ENCODE measurements at places on chromosomes 3 and 15.

DNA sequence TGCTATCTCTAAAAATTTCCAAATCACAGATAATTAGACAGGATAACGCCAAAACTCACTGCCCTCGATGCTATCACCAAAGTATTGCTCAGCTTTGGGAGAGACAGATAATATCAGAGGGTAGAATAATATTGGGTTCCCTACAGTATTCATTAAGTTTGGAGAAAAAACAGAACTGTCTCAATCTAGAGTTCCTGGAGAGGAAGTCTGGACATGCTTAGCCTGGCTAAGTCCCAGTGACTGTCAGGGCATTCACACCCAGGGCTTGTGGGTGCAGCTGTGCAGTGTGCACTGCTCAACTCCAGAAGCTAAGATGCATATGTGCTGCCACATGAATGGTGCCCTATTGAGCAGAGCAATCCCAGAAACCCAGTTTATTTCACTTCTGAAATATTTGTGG is 459.6 kb upstream of the DPH6 start:
- DNase-seq: no peak

GRCh38 chr15:65862682-65863081 is 6.6 kb upstream of the RAB11A start:
- DNase-seq: no peak

DNA sequence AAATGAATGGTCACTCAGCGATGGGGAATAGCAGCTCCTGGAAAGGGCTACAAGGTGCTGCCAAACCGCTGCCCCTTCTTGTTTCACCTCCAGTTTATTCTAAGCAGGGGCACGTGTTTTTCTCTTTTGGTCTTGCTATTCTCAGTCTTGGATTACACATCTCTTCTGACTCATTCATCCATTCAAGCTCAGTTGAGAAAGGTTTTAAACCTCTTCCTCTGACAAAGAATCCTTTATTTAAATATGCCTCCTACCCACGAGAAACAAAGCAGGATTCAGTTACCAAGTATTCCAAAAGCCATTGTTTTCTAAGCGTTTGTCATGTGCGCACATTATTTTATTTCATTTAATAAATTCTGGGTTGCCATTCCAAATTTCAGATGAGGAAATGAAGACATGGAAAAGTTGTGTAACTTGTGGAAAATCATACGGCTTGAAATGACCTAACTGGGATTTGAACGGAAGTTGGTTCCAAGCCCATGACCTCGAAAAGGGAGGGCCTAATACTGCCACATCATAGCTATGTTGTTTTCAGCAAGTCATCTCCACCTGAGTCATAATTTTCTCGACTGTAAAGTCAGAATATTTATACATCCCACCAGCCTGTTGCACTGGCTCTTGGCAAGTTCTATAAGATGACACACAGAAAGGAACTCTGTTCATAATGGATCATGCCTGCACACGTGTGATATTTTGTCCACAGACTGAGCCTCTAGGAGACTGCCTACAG is 292.0 kb upstream of the SLCO3A1 start:
- no peak for DNase-seq

DNA sequence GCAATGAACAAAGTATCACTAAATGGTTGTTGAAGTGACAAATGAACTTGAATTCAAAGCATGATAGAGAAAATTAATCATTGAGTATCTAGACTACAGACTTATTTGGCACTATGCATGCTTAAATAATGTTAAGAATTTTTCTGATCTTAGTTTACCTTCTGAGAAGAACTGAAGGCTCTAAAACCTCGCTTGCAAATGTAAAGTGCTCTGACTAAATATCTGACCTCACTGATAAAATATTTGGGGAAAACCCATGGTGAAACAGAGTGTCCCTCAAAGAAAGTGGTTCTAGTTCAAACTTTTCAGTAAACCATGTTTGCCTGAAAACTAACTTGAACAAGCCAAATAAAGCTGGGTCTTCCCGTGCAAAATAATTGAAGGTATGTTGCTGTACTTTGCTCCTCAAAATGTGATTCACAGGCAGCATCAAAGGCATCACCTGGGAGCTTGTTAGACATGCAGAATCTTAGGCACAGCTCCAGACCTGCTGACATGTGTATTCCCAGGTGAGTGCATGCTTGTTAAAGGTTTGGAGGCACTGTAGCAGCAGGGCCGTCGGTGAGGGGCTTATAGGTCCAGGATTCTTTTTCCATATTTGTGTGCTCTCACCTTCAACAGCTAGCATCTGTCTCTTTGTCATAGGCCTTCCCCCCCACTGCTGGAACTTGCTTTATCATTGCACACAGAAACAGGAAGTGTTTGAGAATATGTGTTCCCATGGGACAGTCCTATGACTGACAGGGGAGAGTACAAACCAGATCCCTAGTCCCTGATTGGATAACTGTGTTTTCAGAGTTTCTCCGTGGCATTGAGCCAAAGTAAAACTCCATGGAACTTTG is 524.2 kb upstream of the LMCD1 start:
- DNase-seq: no peak

- no peak for DNase-seq
Measured at GRCh38 chr15:85597155-85597815, 197.4 kb downstream of the KLHL25 start.

DNA sequence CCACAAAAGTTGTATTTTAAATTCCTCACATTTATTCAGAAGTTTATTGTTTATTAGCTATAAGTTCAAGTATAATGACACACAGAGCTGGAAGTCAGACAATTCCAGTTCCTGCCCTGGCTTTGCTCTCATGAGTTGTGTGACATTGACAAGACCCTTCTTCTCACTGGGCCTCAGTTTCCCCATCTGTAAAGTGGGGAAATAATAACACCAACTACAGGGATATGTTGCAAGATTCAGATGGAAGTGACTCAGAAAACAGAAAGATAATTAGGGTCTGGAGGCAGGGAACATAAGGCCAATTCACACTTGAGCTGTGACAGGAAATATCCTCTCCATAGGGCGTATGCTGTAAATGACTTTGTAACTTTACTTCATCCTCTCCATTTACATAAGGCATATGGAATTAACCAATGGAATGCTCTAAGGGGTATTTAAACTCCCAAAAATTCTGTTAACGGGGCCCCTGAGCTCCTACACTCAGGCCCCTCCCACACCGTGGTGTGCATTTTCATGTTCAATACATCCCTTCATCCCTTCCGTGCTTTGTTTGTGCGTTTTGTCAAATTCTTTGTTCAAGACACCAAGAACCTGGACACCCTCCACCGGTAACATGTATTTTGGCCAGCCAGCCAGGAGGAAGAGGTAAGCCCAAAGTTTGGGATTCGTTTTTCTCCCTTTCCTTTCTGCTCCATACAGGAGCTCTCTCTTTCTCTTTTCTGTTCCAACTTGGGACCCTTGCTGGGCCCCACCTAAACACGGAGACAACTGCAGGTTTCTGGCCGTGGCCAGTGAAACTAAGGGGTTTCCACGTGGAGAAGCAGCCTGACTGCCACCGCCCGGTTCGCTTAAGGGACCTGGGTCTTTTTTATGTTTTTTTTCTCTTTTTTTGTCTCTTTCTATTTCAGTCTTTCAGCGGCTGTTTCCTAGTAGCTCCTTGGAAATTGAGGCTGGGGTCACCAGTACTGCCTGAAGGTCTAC is 16.9 kb downstream of the CYP11A1 start:
- DNase-seq: no peak

- no peak for DNase-seq
Measured at GRCh38 chr3:100954990-100955389, 38.2 kb downstream of the ABI3BP start.

- no peak for DNase-seq
Measured at GRCh38 chr3:8660175-8661118, 15.8 kb upstream of the SSUH2 start.

- no peak for DNase-seq
Measured at GRCh38 chr15:80177156-80177555, 24.4 kb downstream of the FAH start.

DNA sequence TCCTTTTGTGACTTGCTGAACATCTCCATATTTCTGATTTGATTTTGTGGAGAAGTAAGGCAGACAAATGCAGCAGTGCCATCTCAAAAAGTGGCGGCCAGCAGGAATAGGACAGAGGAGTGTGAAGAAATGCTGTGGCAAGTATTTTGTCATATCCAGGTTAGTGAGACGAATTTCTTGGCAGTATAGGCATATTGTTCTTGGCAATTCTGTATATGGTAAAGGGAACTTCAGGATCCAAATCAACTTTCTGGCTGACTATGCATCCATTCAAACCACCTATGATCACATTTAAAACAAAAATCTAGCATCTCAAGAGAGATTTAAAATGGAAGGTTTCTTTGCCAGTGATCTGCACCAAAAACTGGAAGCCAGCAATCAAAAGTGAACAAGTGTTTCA is 228.0 kb downstream of the DTWD1 start:
- no peak for DNase-seq

DNA sequence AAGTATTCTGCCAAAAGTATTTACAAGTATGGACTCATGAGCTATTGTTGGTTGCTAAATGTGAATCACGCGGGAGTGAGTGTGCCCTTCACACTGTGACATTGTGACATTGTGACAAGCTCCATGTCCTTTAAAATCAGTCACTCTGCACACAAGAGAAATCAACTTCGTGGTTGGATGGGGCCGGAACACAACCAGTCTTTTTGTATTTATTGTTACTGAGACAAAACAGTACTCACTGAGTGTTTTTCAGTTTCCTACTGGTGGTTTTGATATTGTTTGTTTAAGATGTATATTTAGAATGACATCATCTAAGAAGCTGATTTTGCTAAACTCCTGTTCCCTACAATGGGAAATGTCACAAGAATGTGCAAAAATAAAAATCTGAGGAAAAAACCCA is 30.3 kb downstream of the SYNM start:
- no peak for DNase-seq

DNA sequence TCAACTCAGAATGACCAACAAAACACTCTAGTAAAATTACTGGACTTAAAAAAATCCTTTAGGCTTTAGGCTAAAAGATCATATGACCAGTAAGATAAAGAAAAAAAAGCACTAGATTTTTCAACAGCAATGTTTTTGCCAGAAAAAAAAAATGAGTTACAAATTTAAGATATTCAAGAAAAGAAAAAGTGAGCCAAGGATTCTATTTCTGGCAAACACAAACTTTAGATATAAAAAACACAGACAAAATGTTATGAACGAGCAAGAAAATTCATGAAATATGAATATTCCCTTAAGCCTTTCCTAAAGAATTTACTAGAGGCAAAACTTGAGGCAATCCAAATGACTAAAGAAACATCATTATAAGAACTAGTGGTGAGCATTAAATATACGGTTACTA is 8.6 kb downstream of the GOLGB1 start:
- DNase-seq: no peak

DNA sequence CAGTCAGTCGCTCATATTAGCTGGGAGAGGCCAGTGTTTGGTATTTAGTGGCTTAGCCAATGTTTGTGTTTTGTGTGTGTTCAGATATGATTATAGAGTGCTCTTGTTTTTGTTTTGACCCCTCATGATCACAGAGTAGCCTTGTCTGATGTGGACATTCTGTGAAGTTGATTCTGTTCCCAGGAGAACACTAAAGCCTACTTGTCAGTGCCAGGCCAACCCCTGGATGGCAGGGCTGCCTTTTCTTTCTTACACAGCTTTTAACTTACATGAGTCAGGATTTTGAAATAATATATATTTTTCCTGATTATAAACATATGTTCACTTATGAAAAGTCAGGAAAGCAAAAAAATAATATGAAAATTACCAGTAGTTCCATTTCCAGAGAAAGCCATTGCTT is 11.9 kb downstream of the CFAP161 start:
- no peak for DNase-seq

DNA sequence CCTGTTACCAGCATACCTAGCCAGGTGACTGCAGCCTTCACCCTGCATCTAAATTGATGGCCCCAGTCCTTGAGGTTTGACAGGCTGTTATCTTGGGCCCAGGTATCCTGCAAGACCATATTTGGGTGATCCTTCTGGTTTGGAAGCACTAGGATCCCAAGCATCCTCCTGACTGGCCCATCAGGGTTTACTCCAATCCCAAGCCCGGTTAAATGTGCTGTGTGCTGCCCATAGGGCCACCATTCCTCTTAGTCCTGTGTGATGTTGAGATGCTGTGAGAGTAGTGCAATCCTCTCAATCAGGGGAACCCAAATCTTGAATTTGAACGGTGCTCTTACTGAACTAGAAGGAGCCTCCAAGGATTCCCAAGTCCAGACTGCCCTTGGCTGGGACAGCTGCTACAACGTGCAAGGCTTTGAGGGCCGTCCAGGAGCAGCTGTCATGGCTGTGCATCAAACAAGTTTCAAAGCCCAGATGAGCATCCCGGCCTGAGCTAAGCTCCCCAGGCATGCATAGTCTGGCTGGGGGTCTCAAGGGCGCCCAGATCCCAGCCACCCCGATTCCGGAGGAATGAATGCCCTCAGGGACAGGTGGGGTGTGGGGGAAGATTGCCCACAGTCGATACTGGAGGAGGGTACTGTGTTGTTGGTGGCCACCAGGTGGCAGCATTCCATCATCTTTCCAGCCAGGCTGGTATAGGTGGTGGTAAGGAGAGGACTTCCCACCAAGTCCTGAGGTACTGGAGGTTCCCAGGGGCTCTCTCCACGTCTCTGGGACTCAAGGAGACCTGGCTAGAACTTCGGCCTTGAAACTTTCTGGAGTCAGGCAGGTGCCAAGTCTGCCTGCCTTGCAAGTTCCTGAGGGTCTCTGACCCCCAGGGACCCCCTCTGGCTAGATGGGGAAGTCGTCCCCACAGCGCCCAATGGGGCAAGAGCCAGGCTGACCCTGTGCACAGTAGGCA is 32.6 kb downstream of the RBM5 start:
- DNase-seq: peak; percentile 10

GRCh38 chr3:195907684-195907933 is 742 bp downstream of the TNK2 start:
- DNase-seq: no peak

DNA sequence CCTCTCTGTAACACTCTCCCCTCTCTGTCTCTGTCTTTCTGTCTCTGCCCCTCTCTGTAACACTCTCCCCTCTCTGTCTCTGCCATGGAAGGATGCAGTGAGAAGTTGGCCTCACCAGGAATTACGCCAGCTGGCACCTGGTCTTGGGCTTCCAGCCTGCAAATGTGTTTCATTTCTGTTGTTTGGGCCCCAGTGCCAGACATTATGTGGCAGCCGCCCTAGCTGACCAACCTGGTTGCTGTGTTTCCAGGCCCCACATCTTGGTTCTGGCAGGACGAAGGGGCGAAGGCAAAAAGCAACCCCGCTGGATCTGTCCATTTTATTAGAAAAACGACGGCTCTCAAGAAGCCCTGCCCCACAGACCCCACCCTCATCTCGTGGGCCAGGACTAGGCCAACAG is 5.2 kb upstream of the ZXDC start:
- DNase-seq: no peak

Measured in NCI-H510A (cell line).